ENCODE measurements at places on chromosomes 1 and 21.

GRCh38 chr1:153860285-153860684 lies 62.5 kb downstream of the GATAD2B start:
- no peaks in the 10 kb centered on the region for H3K27me3 ChIP-seq
- H3K4me3 ChIP-seq = no peak overlapping the region
- no peaks in the 10 kb centered on the region for H3K36me3 ChIP-seq
- H3K27ac ChIP-seq = no peak overlapping the region
- DNase-seq = no peak

DNA sequence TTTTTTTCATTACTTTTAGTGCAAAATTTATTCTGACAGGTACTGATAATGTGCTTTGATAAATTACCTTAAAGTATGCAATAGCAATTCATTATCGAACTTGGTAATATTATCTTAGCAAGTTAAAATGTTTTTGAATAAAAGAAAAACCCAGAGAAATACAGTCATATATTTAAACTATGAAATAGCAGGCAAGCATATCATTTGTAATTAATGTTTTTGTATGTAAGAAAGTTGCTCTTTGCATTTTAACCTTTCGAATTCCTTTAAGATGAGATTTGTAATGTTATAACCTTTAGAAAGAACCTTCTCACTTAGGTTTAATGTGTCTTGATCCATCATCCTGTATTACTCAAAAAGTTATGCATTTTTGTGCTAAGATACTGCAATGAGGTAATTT lies 585.6 kb downstream of the PTBP2 start:
- DNase-seq = no peak
- H3K4me1 ChIP-seq = no peaks in the 10 kb centered on the region
- no peaks in the 10 kb centered on the region for H3K27me3 ChIP-seq
- H3K36me3 ChIP-seq = no peaks in the 10 kb centered on the region
- no peak overlapping the region for H3K4me3 ChIP-seq
- no peak overlapping the region for H3K27ac ChIP-seq

DNA sequence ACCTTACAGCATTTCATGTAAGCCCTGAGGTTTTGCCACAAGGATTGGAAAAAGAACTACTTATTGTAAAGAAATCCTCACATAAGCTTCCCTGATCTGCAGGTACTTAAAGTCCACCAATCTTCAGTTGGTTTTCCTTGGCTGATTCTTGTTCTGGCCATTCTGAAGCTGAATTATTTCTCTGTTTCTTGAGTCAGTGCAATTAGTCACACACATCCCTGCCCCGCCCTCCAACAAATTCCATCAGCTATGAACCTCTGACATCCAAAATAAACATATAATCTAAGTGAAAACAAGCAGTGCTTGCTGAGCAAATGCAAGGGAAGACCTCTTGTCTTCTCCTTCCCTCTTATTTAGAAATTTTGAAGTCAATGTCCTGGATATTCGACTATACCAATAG lies 8.2 kb upstream of the FNDC7 start:
- no peaks in the 10 kb centered on the region for H3K27me3 ChIP-seq
- no peak overlapping the region for H3K4me3 ChIP-seq
- no peaks in the 10 kb centered on the region for H3K4me1 ChIP-seq

DNA sequence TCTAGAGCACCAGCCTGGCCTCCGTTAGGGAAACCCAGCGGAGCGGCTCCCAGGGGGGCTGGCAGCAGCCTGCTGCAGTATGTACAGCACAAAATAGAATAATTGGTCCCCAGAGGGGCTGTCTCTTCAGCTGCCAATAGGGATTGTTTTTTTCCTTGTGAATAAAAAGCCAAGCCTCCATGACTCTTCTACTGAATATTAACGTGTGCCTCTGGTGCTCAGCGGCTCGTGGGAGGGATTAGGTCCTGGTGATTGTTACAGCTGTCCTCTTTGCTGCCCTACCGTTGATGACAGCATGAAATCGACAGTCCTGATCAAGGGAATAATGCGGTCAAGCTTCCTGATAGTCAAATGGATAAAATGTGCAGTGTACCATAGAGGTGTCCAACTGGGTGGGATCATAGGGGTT lies 190.7 kb upstream of the RUNX1 start:
- no peaks in the 10 kb centered on the region for H3K4me1 ChIP-seq
- H3K4me3 ChIP-seq = no peak overlapping the region
- DNase-seq = peak; percentile 34
- no peaks in the 10 kb centered on the region for H3K27me3 ChIP-seq
- no peaks in the 10 kb centered on the region for H3K36me3 ChIP-seq

- H3K4me1 ChIP-seq = no peaks in the 10 kb centered on the region
- H3K36me3 ChIP-seq = peaks cover 38% of the 10 kb centered on the region
- no peak overlapping the region for H3K27ac ChIP-seq
- no peak for DNase-seq
Observed at GRCh38 chr1:169858467-169858866, 35.2 kb downstream of the SCYL3 start.

DNA sequence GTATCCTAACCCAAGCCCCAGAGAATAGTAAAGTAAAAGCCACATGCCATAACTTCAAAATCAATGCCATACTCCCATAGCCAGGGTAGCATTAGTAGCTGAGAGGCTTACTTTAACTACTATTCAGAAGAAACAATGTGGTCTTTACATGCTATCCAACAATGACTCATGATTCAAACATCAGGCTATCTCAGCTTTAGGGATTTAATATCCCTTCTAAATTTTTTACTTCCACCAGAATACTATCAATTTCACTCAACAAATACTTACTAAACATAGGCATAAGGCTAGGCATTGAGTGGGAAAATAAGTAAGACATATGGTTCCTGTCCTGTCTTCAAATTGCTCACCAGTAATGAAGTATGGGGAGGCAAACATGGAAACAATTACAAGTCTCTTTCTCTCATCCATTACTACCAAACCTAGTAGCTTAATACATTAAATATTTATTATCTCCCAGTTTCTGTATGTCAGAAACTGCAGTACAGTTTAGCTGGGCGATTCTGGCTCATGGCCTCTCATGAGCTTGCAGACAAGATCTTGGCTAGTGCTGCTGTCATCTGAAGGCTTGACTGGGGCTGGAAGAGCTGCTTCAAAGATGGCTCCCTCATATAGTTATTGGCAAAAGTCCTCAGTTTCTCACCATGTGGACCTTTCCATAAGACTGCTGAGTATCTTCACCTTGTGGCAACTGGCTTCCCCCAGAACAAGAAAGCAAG lies 30.7 kb downstream of the EVI5 start:
- H3K4me3 ChIP-seq = no peak overlapping the region
- H3K27ac ChIP-seq = no peak overlapping the region
- no peaks in the 10 kb centered on the region for H3K27me3 ChIP-seq
- DNase-seq = no peak
- H3K36me3 ChIP-seq = no peaks in the 10 kb centered on the region

DNA sequence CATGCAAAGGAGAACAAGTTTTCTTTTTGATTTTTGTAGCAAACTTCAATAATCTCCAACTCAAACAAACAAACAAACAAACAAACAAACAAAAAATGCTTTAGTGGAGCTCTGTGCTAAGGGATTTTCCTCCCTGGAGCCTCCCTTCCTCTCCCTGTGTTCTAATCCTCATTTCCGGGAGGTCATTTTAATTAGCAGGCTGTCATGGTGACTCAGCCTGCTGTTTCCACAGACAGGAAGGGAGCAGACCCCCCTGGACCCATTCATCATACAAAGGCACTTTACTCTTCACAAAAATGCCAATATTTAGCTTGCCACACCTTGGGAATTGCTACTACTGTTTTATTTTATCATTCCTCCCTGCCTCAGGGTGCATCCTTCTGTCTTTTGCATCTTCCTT lies 61.0 kb upstream of the SPATA6 start:
- H3K4me1 ChIP-seq = no peaks in the 10 kb centered on the region
- no peak overlapping the region for H3K4me3 ChIP-seq
- no peak for DNase-seq

GRCh38 chr1:30473922-30474817 lies 249.2 kb downstream of the MATN1 start:
- no peaks in the 10 kb centered on the region for H3K27me3 ChIP-seq
- no peak overlapping the region for H3K27ac ChIP-seq
- no peaks in the 10 kb centered on the region for H3K4me1 ChIP-seq
- H3K4me3 ChIP-seq = no peak overlapping the region

DNA sequence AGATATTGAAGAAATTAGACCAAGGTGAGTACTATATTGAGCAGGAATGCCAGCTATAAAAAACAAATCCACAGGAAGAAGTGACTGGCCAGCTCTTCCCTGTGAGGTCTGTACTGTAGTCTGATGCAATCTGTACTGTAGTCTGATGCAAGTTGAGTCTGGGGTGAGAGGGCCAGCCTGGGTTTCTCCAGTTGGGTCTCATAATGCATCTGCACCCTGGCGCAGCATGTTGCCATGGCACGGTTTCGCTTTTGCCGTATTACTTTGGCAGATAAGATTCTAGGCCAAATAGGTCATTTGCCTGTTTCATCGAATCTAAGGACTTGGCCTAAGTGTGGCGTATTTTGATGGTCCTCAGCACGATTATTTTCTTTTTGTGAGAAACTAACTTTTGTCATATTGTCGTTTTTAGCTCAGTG lies 24.4 kb upstream of the PGD start:
- no peaks in the 10 kb centered on the region for H3K4me1 ChIP-seq
- no peak overlapping the region for H3K27ac ChIP-seq
- H3K4me3 ChIP-seq = no peak overlapping the region
- H3K36me3 ChIP-seq = peaks cover 6% of the 10 kb centered on the region

DNA sequence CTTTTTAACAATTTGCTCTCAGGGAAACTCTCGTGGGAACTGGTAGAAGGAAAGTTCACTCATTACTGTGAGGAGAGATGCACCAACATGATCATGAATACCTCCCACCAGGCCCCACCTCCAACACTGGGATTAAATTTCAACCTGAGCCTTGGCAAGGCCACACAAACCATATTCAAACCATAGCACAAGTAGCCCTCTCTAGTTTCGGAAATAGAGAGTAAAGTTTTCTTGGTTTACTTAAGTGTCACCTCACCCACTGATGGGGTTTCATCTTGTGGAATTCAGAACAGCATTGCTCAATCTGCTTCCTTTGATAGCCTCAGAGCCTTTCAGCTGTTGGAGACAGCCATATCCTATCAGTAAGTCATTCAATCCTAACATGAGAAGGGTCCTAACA lies 25.5 kb upstream of the CCSAP start:
- H3K27me3 ChIP-seq = no peaks in the 10 kb centered on the region

DNA sequence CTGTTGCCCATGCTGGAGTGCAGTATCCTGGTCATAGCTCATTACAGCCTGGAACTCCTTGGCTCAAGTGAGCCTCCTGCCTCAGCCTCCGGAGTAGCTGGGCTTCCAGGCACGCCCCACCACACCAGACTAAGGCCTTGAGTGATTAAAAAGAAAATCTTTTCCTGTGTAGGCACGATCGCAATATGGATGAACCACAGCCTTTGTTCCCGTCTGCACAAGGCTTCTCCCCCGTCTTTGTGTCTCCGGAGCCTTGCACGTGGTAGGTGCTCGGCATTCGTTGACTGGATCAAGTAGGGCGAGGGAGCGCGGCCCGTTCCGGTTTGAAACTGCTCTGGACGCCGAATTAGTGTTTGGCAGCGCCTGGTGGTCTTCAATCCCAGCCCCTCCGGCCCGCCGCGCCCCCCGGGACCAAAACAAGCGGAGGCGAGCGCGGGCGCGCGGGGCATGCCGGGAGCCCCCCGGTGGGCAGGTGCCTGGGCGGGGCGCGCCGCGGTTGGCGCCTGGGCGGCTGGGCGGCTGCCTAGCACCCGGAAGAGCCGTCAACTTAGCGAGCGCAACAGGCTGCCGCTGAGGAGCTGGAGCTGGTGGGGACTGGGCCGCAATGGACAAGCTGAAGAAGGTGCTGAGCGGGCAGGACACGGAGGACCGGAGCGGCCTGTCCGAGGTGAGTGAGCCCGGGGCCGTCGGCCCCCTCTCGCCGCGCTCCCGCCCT lies at the start of gene SFT2D2:
Gene SFT2D2 (plus strand): TSS at position 529 of the 715 bp plus-strand sequence. CDS start 76 bp downstream, at position 605.
- H3K4me3 ChIP-seq = peak within 1 kb of the TSS; percentile 84
- peak; percentile 83 for DNase-seq
- peak within 1 kb of the TSS; percentile 79 for H3K27ac ChIP-seq
- H3K4me1 ChIP-seq = peaks cover 34% of the 10 kb centered on the region
- H3K27me3 ChIP-seq = no peaks in the 10 kb centered on the region

DNA sequence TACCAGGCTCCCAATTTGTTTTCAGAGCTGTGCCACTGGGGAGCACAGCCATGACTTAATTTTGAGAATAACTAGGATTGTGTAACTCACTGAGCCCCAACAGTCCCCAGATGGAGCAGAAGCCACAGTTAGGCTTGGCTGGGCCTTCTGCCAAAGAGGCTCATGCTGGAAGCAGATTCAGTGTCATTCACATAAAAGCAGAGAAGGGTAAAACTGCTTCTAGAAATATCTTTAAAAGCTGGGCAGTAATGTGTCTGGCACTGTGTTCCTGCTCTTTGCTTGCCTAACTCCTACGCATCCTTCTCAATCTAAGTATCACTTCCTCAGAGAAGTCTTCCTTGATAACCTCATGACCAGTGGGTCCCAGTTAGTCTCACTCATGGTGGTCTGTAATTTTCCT lies 20.3 kb downstream of the STK40 start:
- DNase-seq = no peak
- H3K36me3 ChIP-seq = peaks cover 10% of the 10 kb centered on the region
- H3K27me3 ChIP-seq = no peaks in the 10 kb centered on the region
- H3K27ac ChIP-seq = no peak overlapping the region

DNA sequence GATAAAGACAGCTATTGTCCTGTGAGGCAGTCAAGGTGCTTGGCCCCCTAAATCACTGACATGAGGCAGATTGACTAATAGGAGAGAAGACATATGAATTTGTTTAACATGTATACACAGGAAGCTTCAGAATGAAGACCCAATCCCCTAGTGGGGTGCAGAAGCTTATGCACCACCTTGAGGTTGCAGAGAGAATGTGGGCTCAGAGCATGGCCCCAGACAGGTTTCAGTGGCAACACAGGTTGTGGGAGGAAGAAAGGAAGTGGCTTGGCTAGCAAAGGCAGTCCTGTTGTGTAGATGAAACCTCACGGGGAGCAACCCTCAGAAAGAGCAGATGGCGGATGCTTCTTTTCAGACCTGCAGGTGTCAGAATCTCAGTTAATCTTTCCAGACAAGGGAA lies 37.0 kb upstream of the PARP1 start:
- H3K27me3 ChIP-seq = no peaks in the 10 kb centered on the region
- no peak overlapping the region for H3K4me3 ChIP-seq
- no peak overlapping the region for H3K27ac ChIP-seq

GRCh38 chr1:24348196-24348595 lies 29.0 kb downstream of the GRHL3 start:
- H3K27ac ChIP-seq = no peak overlapping the region
- no peaks in the 10 kb centered on the region for H3K36me3 ChIP-seq
- no peaks in the 10 kb centered on the region for H3K27me3 ChIP-seq
- H3K4me1 ChIP-seq = no peaks in the 10 kb centered on the region
- H3K4me3 ChIP-seq = no peak overlapping the region
- DNase-seq = no peak

- no peak overlapping the region for H3K27ac ChIP-seq
- no peak for DNase-seq
- H3K4me3 ChIP-seq = no peak overlapping the region
- H3K27me3 ChIP-seq = no peaks in the 10 kb centered on the region
- H3K36me3 ChIP-seq = no peaks in the 10 kb centered on the region
- no peaks in the 10 kb centered on the region for H3K4me1 ChIP-seq
Observed at GRCh38 chr1:216499581-216500272, 76.5 kb upstream of the USH2A start.
